ENCODE measurements at places on chromosomes 11 and 22.

DNA sequence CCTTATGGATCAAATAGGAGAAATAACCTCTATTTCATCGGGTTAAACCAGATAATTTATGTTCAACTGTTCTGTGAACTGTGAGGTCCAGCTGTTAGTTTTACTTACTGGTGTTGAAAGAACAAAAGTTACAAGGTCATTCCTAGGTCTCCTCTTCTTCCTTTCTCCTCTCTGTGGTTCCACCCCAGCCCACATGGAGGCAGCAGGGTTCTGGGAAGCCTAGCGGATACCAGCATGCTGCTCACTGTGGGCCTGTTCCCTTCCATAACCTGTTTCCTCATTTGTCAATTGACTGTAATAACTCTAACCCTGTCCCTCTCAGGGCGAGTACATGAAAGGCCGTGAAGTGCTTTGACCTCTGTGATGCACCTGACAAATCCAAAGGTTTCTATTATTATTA, 27.8 kb downstream of the RELT start:
- no peak for DNase-seq

DNA sequence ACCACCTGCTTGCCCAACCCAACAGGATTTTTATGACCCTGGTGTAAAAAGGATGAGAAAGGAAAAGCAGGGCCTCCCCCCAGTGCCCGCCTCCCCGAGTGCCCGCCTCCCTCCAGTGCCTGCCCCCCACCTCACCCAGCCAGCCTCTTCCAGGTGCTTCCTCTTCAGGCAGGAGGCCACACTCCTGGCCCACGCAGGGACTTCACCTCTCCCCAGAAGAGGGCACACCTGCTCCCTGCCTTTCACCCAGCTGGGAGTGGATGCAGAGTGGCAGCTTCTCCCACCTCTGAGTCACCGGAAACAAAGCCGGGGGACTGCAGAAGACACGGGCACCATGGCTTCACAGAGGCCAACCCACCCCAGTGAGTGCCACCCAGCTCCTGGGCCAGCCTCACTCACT, 16.1 kb downstream of the CPT1A start:
- DNase-seq, result no peak

DNA sequence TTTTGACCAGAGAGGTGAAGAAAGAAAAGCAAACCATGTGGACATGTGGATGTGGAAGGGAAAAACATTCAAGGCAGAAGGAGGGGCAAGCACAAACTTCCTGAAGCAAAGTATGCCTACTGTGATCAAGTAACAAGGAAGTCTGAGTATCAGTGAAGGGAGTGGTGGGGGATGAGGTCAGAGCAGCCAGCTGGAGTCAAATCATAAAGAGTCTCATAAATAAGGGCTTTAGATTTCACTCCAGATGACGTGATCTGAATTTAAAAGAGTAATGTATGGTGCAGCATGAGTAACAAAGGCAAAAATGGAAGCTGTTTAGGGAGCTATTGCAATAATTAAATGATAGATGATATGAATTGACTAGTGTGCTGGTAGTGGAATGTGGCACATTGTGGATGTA, 665.4 kb upstream of the CCDC90B start:
- DNase-seq, result no peak

GRCh38 chr11:116172851-116173250, 599.9 kb downstream of the BUD13 start:
- DNase-seq, result no peak

- DNase-seq, result no peak
Observed at GRCh38 chr11:11025087-11025486, 167.2 kb upstream of the ZBED5 start.

DNA sequence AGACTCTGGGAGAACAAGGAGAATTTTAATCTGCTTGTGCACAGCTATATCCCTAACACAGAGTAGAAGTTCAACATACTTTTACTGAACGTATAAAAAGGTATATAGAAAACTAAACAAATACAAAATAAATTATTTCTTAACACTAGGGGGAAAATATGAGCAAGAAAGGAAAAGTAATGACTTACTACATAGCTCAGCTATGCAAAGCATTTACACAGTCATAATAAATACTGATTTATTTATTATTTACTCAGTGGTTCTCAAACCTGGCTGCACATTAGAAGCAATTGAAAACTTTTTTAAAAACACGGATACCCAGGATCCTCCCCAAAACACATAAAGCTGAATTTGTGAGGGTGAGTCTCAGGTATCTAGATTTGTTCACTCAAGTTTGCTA, 182.5 kb downstream of the TTC28 start:
- DNase-seq, result no peak

Measured in GM19239 (cell line).